ENCODE measurements at places on chromosomes 6 and 20.

GRCh38 chr6:84768442-84769174 is 4.2 kb upstream of the TBX18 start:
- peak; percentile 31 for DNase-seq

DNA sequence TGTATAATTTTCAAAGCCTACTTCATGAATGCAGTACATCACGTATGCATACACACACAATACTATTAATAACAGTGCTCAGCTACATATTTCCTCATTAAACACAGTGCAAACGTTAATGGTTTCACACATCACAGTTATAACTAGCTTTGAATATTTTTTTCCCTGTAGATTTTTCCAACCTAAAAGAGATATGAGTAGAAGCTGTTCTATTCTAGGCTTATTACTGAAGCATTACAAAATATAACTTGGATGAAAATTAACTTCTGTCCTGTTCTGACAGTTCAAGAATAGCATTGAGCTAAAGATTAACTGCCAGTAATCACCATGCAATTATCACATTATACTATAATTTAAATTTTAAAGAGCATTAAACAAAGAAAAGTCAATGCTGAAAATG is 6.2 kb downstream of the LMBRD1 start:
- DNase-seq = no peak

GRCh38 chr6:151255811-151256210 is 16.0 kb downstream of the AKAP12 start:
- DNase-seq = no peak

DNA sequence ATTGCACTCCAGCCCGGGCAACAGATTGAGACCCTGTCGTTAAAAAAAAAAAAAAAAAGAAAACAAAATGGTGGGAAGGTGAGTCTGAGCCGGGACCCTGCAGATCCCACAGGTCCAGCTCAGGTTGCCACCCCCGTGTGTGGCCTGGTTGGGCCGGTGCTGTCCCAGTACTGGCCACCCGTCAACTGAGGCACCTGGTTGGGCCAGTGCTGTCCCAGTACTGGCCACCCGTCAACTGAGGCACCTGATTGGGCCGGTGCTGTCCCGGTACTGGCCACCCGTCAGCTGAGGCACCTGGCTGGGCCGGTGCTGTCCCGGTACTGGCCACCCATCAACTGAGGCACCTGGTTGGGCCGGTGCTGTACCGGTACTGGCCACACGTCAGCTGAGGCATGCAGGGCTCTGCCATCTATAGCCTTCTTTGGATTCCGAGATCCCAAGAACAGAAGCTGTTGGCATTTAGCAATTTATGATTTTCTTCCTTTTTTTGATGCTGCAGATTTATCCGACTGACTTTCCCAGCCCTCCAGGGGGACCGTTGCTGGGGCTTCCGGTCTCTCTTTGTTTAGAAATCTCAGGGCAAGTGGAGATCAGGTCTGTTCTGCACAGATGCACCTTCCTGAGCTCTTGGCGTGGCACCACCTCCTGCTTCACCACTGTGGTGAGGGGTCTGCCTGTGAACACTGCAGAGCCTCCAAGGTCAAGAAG is 113.8 kb downstream of the SYCP2 start:
- no peak for DNase-seq

DNA sequence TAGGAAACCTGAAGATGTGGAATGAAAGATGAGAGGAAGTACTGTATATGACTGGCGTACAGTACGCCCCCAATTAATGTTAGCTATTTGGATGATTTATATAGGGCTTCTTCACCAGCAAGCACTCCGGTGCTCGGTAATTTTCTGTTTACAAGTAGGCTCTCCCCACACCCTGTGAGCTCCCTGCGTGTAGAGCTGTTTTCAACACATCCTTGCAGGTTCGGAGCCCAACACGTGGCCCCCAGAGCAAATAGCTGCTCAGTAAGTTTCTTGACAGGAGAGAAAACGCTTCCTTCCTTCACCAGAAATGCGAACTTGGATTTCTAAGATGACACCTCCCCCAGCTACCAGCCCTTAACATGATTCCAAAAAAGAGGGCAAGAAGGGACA is 1.2 kb upstream of the RAB22A start:
- no peak for DNase-seq
